ENCODE measurements at places on chromosomes 3 and 15. TPM values are rescaled to one million over a fixed set of nuclear protein-coding genes. Genes with fewer than 3 reads are reported as not detected.

- no peak for DNase-seq
Observed at GRCh38 chr3:180102134-180102533, 65.4 kb upstream of the PEX5L start.

DNA sequence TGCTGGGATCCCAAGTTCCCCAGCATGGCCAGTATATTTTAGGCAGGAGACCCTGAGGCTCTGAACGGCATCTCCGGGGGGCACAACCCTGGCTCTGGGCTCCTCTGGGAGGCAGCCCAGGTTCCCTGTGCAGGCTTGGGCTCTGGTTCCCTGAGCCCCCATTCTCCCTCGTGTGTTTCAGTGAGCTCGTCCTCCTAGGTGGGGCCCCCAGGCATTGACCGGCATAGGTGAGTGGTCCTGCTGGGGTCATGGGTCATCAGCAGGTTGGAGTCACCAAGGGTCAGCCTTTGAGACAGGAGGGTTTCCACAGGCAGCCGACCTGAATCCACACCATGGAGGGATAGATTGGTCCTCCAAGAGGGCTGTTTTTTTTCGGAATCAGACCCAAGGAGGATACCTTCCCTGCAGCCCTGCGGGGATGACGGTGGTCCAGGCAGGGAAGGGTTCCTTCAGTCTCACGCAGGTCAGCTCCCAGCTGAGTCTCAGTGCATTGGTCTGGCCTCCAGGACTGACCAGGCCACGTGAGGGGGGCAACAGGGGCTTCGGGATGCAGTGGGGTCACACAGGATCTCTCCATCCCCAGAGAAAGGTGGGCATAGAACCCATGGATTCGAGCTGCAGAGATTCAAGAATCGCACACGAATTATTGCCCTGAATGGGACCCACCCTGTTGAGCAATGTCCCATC lies 226.0 kb downstream of the SNRPN start:
- DNase-seq, result peak; percentile 33

GRCh38 chr15:65906396-65906795 lies 37.1 kb downstream of the RAB11A start:
- no peak for DNase-seq

DNA sequence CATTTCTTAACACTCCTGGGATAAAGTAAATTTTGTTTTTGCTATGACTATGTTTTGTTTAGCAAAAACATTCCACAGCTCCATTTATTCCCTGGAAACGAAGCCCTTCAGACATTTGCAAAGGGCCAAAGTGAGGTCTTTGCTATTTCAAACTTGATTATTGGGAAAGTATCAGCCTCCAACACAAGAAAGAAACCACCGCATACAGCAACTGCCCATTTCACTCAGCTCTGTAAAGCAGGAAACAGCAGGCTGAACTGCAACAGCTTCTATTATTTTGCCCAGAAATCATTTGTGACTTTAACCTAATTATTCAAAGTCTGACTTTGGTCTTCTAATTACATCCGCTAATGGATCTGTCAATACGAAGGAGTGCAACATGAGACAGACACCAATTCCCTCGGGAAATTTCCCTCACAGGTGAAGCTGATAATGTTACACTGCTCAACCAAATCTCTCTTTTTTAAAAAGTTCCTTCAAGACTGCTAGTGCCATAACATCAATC lies 72.1 kb downstream of the RFTN1 start:
- DNase-seq, result no peak

The HIGD2B gene
- total RNA-seq, result not detected

All from left lung (tissue), 14 donors.